HCEC 1CT (cell line): ENCODE measurements at places on chromosomes 6 and 20.
A peak's percentile ranks its signal among the peaks of the same experiment; 100 is the strongest.

GRCh38 chr6:130769861-130770260 is 57.3 kb upstream of the SMLR1 start:
- no peak for DNase-seq

DNA sequence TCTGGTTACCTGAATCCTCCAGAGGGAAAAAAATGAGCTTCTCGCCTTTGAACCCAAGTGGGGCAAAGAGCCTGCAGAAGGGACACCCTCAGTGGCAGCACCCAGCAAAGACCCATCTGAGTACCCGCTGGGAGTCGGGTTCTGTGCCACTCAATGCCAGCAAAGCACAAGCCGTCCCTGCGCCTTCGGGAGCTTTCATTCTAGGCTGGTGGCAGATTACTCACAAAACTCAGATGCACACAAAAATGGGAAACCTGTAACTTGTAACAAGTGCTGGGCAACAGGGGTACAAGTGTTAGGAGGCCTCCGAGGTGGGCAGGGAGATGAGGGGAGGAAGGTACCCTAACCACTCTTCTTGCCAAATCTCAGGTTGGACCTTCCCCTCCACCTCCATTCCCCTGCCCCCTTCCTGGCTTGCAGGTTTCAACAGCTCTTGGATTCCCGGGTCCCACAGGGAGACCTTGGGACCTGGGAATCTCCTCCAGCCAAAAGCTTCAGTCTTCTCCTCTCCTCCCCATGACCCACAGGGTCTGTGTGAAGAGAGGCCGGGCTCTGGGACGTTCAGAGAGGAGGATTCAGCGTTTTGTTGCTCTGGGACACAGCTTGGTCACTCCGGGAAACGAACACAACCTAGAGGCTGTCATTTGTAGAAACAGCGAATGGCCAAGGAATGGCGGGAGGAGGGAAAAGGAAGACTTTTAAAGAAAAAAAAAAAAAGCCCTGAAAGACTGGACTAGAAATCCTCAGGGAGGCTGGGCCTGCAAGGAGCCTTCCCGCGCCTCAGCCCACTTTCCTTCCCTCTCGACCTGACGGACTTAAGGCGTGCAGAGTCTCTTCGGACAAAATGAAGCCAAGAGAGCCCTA is 1.2 kb upstream of the PARD6B start:
- DNase-seq: peak; percentile 20

DNA sequence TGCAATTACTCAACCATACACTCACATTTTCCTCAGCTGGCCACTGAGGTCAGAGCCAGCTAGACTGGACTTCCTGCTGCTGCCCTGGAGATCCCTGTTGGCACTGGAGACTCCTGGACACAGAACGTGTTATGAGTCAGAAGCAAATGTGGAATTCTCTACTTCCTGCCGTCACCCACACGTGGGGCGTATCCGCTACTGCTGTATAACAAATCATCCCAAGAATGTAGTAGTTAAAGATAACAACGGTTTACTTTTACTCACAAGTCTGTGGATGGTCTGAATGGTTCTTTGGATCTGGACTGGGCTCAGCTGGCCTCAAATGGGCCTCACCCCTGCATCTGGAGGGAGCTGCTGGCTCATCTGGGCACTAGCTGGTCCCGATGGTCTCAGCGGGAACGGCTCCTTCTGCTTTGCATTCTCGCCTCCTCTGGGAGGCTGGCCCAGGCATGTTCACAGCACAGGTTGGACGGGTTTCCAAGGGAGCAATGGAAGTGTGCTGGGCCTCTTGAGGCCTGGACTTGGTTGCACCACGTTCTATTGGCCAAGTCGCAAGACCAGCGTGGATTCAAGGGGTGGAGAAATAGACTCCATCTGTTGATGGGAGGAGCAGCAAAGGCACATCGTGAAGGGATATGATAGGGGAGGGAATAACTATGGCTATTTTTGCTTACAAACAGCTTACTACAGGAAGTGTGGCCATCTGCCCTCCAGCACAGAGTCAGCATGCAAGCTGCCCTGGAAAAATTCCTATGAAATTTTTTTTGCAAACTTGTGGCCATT is 118.5 kb downstream of the SNX5 start:
- DNase-seq: peak; percentile 100

DNA sequence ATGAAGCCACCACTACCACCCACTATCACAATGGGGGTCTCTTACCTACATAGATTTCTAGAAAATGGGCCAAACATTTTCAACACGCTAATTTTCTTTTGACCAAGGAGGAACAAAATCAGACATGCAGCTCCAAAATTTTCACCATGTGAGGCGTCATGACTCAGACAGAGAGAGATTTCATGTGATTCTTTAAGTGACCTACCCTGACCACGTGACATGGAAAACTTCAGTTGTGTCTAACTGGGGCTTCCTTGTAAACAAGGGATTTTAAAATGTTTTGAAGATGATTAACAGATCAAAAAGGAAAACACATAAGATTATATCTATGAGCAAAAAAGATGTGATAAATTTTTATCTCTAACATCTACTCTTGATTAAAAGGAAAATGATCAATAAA is 199.2 kb downstream of the TBXT start:
- DNase-seq: no peak

- no peak for DNase-seq
These were observed 1.3 kb upstream of the DDR1 start for GRCh38 chr6:30882759-30883684.

DNA sequence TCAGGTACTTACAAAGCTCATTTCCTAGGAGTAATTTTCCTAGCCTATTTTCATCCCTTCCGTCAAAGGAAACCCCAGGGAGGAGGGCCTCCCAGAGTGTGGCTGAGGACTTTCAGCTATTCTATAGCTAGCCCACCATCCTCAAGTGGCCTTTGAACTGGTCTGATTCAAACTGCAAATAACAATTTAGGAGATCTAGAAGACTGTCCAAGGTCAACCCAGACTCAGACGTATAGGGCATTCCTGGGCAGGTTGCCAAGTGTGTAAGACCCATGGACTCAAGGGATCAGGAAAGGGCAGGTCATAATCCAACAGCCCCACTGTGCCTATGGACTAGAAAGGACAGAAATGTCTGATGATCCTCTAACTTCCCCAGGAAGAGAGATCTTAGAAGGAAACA is 2.1 kb upstream of the RRAGD start:
- DNase-seq: no peak

GRCh38 chr20:62691487-62691886 is 17.1 kb upstream of the NTSR1 start:
- DNase-seq: no peak

- no peak for DNase-seq
These were observed 579.5 kb upstream of the HTR1E start for GRCh38 chr6:86357877-86358276.

- peak; percentile 42 for DNase-seq
These were observed 26.4 kb upstream of the RFPL4B start for GRCh38 chr6:112320561-112321318.

DNA sequence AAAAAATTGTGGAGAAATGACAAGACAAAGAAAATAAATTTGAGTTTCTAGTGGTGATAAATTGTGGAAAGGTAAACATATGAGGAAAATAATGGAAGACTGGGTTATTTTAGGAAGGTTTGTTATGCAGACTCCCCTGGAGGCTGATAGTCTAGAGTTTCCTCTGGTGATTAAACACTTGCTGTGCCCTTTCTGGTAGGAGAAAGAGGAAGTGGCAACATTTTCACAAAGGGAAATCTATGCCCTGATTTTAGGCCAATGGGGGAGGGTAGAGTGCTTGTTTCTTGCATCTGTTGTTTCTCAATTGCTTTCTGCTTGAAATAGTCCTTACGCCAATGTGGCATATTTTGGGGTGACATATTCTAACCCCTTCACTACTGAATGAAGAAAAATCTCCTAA is 129.1 kb upstream of the DOK5 start:
- DNase-seq: no peak

DNA sequence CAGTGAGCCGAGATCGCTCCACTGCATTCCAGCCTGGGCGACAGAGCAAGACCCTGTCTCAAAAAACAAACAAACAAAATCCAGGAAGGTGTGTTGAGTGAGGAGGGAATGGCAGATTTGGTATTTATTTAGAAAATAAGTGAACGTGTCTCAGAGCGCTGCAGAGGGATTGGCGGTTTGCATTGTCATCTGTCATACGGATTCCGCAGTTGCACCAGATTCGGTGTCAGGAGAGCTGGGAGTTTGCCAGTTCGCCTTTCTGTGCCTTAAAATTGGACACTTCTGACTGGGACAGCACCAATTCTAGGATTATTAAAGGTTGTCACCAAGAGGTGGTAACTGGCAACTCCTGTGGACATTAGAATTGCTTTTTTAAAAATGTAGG is 912 bp downstream of the SNRNP48 start:
- no peak for DNase-seq
